ENCODE measurements at places on chromosomes 12 and 14.

GRCh38 chr14:59275668-59276067 lies 87.2 kb downstream of the DAAM1 start:
- no peak for DNase-seq

DNA sequence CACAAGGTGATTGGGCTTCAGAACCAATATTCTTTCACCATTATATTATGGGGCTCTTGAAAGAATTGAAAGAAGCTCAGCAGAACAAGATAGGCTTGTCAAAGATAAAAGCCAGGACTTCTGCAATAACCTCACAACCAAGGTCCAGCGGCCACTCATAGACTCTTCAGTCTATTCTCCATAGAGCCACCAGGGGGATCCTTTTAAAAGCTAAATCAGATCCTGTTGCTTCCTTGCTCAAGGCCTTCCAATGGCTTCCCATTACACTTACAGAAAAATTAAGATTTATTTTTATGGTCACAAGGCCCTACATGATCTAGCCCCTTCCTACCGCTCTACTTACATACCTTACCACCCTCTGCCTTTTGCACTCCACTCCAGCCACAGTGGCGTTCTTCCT lies 169.6 kb downstream of the C12orf42 start:
- no peak for DNase-seq

GRCh38 chr12:54053751-54054741 lies at the start of gene HOXC4:
HOXC4 (plus strand) TSS chr12:54053835; CDS start chr12:54053923, 88 bp downstream.
- no peak for DNase-seq

GRCh38 chr14:24392325-24393091 lies 6.3 kb upstream of the NYNRIN start:
- no peak for DNase-seq

DNA sequence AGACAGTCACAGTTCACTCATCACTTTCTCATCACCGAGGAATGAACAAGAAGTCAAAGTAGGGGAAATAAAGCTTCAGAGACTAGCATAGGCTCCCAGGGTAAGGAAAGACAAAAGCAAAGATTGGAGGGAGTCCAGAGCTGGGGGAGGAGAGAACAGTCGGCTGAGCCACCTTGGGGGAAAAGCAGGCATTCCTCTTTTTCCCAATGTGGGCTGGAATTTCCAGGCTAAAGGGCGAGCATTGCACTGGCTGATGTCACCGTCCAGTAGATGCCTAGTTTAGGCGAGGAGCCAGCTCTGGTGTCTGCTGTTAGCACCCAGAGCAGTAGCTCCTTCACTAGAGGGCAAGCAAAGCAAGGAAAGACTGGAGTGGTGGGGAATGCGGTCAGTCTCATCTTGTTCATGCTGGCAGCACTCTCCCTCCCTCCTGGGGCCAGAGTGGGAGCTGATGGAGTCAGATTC lies 8.5 kb upstream of the KRT75 start:
- DNase-seq: no peak

DNA sequence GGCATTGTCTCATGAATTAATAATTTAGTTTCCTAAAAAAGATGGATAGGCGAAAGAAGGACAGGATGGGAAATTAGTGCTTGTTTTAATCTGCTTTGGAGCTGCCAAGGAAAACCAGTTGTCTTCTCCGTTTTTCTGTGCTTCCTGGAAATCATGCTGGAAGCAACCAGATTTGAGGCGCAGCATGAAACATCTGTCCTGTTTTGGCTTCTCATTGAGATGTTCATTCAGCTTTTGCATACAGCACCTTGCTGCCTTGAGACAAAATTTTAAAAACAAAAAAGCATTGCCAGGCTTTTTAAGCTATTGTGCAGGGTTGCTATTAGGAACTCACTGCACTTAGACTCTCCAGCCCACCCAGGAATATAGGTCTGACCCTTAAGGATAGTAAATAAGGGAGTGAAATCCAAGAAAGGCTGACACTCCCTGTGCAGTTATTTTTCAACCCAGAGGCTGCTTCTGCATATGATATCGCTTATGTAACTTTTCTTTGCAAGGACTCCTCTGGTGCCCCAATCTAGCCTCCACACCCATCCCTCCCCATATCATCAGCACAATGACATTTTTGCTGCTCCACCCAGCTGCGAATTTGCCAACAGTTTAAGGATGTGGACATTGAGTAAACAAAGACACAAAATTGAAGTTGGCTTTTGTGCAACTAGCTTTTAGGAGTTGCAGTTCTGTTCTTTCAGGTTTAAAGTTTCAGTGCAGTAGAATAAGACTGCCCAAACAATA lies 46.9 kb upstream of the MDM1 start:
- DNase-seq: no peak

DNA sequence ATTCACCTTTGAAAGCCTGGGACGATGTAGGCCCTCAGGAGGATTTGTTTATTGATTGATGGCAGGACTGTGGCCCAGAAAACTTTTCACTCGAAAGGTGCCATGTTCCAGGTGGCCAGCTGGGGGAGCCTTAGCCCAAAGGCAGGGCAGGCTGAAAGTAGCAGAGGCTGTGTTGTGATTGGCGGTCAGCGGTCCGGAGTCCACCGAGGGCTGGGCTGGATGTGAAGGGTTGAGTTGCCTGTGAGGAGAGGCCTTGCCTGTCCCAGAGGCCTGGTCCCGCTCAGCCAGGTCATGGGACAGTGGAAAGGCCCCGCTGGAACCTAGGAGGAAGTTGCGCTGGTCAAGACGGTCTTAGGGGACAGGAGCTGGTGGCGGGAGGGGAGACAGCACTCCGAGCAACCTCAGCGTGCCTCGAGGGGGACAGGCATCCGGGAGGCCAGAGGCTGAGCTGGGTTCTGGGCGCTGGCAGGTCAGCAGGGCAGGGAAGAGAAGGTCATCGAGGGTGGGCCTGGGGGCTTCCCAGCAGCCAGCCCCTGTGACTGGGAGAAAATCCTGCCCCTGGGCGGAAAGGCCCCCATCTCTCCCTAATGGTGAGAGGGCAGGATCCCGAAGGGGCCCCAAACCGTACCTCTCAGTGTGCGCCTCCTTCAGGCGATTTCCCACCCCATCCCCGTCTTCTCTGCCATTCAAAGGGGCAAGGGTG lies 26.3 kb downstream of the CMA1 start:
- DNase-seq: no peak

DNA sequence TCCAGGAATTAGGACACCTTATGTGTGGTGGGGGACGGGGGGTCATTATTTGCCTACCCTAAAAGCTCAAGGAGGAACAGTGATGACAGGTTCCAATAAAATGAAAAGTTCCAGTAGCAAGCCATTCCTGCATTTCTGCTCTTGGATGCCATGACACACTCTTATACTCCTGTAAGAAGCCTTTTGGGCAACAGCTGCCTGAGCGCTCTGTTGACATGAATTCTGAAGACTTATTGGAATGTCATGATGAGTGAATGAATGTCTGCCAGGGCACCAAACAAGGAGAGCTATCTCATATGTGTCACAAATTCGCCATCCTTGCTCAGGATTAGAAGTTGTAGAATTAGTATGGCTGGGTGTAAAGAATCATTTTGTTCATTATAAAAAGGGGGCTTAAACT lies 36.3 kb downstream of the PTGER2 start:
- no peak for DNase-seq

DNA sequence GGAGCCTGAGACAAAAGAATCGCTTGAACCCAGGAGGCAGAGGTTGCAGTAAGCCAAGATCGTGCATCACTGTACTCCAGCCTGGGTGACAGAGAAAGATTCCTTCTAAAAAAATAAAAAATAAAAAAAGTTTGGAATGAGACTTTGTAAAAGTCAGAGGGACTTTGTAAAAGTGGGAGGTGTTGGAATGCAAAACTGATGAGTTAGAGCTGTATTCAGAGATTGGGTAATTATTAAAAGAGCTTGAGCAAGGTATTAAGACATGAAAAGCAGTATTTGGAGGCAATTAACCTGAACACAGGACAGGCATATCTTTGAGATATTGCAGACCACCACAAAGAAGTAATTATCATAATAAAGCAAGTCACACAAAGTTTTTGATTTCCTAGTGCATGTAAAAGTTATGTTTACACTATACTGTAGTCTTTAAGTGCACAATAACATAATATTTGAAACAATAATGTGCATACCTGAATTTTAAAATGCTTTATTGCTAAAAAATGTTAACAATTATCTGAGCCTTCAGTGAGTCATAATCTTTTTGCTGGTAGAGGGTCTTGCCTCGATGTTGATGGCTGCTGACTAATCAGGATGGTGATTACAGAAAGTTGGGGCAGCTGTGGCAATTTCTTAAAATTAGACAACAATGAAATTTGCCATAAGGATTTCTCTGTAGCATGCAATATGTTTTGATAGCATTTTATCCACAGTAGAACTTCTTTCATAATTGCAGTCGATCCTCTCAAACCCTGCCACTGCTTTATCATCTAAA lies 33.1 kb downstream of the PHLDA1 start:
- DNase-seq: no peak

Measured in coronary artery (tissue), 2 donors.